COLO829 (cell line): ENCODE measurements at places on chromosomes 5 and 9.

GRCh38 chr5:61916621-61917620, 389.1 kb upstream of the KIF2A start:
- DNase-seq, result no peak

- DNase-seq, result no peak
These were observed 86.1 kb downstream of the TMEM167A start for GRCh38 chr5:82991059-82991458.

- no peak for DNase-seq
These were observed 1071.9 kb upstream of the ARRDC3 start for GRCh38 chr5:92455011-92455410.

DNA sequence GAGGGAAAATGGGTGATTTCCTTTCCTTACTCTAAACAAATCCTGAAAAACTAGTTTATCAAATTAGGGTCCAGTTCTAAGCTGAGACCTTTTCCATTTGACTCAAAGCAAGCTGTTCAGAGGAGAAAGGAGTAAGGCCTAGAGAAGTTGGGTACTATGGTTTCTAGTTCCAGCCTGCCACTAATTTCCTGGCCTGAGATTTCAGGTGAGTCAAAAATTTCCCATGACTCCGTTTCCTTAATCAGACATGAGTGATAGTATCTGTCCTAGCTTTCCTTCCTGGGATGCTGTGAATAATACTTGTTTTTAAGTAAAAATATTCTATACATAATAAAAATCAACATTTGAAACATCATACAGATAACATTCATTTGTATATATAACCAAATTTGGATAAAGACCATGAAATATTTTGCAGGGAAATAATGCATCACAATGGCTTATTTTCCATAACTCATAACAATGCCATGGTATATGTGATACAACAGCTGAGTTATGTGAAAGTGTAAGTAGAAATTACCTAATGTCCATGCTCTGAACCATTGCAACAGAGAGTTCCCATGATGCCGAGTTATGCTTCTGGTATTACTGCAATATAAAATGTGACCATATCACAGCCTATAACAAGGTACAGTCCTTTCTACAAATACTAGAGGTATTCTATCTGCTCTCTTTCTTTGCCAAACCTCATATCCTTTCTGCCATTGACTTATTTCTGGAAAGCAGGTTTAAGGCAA, 142.7 kb downstream of the MLLT3 start:
- DNase-seq, result no peak

DNA sequence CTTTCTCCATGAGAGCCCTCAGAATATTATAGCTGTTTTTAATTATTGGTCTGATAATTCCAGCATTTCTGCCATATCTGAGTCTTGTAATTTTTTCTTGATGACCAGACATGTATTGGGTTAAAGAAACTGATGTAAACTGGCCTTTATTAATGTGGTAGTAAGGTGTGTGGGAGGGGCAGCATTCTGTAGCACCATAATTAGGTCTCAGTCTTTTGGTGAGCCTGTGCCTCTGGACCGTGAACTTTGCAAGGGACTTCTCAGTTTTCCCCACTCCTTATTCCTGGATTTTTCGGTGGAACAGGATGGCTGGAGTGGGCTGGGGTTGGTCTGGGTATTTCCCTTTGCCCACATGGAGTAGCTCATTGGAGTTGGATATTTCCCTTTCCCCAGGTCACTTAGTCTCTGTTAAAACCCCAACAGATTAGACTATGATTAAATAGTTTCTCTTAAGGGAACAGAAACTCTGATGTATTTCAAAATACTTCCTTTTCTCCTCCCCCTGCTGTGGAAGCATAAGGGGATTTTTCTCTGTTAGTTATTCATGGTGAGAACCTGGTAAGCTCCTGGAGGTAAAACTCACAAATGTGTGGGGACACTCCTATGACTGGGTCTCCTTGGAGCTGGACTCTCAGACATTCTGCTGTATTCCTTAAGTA, 52.4 kb downstream of the FSD1L start:
- DNase-seq, result no peak

- no peak for DNase-seq
These were observed at the start of gene DOCK8 for GRCh38 chr9:214648-215493. DOCK8 (plus strand) TSS chr9:214865; CDS start chr9:214977, 112 bp downstream.

DNA sequence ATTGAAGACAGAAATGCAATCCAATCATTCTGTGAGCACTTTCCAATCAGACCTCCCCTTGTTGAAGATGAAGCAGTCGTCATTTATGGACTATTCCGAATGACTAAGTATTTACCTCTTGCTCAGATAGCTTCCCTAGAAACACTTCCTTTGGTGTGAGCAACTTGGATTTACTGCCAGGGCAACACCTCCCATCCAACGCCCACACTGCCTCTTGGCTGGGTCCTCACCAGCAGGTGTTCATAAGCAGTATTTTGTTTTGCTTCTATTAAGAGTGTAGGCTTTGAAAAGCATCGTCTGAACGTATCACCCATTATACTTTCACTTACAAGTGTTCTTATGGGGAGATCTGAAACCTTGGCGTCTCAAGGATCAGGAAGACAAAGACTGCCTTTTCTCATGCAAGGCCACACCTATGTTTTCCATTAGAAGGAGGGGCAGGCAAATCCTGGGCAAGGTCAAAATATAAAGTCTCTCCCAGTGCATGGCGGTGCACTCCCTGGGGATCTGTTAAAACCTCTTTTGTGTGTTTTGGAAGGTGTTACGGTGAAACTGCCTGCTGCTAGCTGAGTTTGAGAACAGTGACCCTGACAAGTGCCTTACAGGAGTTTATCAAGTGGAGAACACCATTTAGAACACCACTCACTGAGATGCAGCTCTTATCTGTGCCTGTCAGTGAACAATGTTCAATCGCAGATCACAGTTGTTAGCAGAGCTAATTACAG, 10.6 kb upstream of the MARCHF3 start:
- no peak for DNase-seq

- no peak for DNase-seq
These were observed 289.8 kb upstream of the ANKRD55 start for GRCh38 chr5:56522960-56523359.

DNA sequence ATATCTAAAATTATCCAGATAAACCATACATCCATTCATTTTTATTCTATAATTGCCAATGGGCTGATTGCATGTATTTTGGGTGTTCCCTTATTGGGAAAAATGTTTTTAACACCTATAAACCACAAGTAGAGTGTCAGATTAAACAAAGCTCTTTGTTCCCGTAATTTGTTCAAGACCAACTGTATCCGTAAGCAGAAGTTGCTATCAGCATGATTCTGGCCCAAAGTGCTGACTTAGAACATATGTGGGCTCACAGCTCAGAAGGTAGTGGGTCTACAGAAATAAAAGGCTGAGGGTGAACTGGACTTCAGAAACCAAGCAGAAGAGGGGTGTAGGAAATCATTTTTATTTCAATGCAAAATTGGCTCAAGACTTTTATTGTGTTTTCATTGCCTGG, 23.5 kb upstream of the IL7R start:
- no peak for DNase-seq

DNA sequence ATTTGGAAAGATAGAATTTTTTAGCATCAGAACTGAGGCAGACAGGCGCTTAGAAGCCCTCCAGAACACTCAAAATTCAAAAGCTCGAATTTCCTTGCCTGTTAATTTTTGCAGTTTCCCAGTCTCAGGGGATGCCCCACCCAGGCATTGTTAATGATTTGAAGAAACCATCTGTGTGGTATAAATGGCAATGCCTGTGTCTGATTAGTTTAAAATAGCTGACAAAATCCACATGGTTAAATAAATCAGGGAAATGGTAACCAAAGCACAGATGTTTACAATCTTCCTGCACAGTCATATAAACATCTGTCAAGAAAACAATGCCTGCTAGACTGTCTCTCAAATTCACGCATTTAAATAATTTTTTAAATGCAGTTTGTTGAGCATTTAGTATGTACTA, 185.2 kb upstream of the RGMB start:
- DNase-seq, result no peak

DNA sequence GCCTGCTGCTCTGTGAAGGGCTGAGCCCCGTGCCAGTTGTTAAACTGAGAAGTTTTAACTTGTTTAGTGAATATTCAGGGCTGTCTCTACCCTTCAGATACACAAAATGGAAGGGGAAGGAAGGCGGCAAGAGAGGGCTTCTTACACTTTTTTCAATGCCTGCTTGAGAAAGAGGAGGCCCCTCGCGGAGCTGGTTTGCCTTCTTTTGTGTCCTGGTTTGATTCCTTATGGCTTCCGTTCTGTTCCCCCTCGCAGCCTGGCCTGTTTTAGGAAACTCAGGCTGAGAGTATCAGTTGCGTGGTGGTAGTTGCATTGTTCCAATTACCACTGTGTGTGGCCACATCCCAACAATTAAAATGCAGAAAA, 1.0 kb downstream of the FAM53C start:
- no peak for DNase-seq

- DNase-seq, result no peak
These were observed 14.1 kb downstream of the MAN2A1 start for GRCh38 chr5:109703829-109704228.

DNA sequence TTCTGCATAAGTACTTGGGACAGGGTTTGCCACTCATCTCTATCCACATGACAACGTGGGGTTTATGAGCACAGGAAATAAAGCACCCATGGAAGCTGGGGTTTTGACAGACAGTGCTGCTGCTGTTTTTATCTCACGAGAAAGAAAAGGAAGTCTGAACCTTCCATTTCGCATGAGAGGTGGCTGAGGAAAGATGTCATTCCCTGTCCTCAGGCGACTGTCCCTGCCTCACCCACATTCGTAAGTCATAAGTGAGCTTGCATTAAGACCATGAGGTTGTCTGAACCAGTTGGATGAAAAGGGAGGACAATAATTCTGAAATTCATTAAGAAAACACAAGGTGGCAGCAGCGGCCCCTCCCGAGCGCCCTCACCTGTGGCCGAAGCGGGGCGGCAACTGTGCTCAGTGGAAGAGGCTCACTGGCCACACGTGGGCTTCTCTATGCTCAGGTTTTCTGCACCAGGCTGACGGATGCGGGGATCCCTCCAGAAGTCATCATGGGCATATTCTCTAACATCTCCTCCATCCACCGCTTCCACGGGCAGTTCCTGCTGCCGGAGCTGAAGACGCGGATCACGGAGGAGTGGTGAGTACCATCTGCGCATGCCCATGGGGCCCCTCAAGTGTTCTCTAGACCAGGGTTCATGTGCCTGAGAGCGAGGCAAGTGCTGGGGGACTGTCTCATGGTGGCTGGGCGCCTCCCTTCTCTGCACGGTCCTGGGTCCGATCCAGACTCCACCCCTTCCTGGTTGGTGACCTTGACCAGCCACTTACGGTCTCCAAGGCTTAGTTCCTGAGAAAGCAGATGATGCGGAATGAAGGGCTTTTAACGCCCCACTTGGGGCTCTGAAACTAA, 54.7 kb upstream of the SUSD3 start:
- DNase-seq, result peak; percentile 70

DNA sequence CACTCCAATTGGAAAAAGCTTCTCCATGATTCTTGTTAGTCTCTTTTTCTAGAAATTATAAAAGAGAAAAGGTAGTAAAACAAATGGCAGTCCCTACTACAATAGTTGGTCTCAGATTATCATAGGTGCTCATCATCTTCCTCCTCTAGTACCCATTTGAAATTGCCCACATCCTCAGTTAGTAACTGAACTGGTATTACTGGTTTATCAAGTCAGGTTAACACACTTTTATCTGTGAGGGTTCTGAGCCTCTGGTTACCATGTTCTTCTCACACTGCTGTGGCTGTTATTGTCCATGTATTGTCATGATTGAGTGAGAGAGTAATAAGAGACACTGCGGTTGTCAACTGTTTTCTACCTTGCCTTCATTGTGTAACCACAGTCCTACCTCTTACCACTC, 901.7 kb downstream of the TLE1 start:
- no peak for DNase-seq

DNA sequence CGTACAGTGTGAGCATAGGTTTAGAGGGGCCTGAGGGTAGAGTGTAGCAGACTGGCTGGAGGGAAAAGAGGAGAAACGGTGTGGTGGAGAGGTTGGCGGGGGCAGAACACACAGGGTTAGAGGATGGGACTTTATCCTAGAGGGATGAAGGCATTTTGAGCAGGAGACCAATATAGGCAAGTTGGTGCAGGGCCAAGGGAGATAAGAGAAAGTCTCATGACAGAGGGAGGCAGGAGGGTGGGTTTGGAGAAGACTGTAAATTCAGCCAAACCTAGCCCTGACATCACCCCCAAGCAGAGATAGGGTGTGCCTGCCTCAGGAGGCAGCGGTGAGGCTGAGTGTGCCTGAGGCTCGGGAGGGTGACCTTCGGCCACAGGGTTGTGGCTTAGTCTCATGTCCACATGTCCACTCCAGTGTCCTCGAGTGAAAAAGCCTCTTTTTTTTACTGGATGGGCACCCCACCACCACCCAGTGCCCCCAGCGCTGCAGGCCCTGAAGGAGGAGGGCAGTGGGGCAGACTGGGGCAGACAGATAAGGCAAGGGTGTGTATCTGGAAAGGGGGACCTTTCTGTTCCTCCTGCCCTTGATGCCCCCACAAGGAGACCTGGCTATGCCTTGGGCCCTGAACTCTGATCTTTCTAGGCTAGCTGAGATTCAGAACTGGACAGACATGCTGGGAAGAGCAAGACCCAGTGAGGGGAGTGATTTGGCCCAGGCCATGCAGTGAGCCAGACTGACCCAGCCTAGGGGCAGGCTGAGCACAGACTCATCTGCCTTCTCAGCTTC, 108.7 kb downstream of the RGS3 start:
- no peak for DNase-seq

- peak; percentile 39 for DNase-seq
These were observed 7.2 kb downstream of the HMGCS1 start for GRCh38 chr5:43305948-43306565.

- DNase-seq, result peak; percentile 6
These were observed at the start of gene CHSY3 for GRCh38 chr5:129904102-129904666. CHSY3 (plus strand) TSS chr5:129904465.

DNA sequence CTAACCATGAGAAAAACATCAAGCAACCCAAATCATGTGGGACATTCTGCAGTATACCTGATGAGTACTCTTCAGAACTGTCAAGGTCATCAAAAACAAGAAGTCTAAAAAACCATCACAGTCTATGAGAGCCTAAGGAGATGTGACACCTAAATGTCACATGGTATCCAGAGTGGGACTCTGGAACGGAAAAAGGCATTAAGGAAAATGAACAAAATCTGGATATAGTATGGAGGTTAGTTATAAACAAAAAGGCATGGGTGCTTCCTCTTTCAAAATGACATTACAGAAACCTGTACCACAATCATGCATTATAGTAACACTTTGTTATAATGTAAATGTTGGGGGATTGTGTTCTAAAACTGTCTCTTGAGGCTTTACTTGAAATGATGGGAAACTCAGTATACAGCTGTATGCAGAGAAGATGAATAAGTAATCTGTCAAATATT, 47.4 kb downstream of the PRKACG start:
- DNase-seq, result no peak

DNA sequence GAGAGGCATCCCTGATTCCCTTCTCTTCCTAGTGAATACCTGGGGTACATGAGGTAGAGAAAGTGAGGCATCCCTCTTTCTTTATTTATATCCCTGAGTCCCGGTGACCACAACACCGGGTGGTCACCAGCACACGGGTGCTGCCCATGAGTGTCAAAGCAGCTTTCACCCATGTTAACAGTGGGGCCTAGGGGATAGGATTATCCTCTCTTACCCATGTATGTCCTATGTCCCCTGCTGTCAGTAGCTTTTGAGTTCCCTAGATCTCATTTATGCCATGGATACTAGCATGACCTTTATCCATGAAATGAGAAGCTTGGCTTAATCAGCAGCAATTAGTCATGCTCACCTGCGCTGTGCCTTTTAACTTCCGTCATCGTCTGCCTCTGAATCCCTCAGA, 71.4 kb downstream of the RGMB start:
- no peak for DNase-seq
